ENCODE measurements at places on chromosomes 16 and 17. TPM values are rescaled to one million over a fixed set of nuclear protein-coding genes. Genes with fewer than 3 reads are reported as not detected.

GRCh38 chr17:82931699-82932517 is 92.1 kb upstream of the ZNF750 start:
- peak; percentile 50 for DNase-seq

HSD17B1 gene
- total RNA-seq: 0.47 TPM

DNA sequence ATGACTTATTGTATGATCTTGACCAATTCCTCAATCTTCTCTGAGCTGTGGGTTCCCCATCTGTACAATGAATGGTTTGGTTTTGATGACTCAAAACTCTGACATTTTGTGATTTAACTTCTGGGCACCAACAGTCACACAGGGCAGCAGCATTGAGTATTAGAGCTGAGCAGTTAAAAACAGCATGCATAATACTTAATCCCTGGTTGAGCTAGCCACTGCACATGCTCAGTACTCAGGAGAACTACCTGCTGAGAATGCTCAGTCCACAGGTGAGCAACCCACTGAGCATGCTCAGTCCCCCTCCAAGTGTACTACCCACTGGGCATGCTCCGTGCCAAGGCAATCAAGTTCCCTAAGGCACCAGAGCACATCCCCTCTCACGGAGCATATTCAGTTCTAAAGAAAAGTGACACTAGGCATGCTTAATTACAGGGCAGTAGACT is 68.7 kb downstream of the AIPL1 start:
- peak; percentile 49 for DNase-seq

GRCh38 chr17:50109785-50110184 is 14.6 kb downstream of the PDK2 start:
- no peak for DNase-seq

Measured in H4 (cell line).